ENCODE measurements at places on chromosomes 1 and 21.
A peak's percentile ranks its signal among the peaks of the same experiment; 100 is the strongest.

DNA sequence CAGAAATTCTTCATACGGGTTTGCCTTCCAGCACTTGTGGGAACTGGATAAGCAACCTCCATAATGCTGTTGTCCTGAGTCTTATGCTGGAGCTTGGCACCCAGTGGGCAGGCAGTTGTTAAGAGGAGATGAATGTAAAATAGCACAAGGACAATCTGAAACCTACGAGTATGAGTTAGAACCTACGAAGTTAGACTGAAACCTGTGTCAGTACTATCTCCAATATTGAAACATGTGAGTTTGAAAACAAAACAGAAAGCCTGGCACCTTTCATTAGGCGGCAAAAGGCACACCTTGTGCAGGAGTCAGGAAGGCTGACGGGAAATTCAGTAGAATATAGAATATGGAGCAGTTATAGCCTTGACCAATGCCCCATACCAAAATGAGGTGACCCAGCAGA is 489.7 kb upstream of the RGS18 start:
- no peak for DNase-seq

DNA sequence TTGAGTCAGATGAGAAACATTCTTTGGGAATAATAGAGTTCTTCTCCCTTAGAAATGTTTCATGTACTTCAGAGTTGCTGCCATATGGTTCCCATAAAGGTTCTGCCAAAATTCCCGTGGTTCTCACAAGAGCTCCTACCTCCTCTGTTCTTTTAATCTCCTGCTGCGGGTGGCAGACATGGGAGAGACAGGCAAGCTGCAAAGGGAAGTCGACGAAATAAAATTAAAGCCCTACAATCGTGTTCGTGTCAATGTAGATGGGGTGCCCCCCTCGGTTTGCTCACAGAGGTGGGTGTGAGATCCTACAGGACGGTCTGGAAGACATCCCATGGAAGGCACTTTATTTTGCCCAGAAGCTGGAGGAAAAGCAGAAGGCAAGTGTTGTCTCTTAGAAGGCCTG is 276.0 kb downstream of the RWDD3 start:
- no peak for DNase-seq

DNA sequence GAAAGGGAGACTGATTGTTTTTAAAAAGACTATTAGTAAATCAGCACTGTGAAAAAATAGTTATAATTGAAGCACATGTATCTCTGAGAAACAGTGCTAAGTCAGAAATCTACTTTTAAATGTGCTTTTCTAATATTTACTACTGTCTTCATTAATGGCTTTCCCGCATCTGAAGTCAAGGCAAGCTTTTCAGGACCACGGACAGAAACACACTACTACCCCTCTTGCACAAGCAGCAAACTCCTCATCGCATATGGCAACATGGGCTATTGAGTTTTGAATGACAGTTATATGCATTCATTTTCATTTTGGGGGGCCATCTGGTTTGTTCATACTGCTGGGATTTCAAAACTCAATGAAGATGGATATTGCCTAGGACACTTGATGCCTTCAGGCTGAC is 433.4 kb upstream of the CAMK1G start:
- no peak for DNase-seq

DNA sequence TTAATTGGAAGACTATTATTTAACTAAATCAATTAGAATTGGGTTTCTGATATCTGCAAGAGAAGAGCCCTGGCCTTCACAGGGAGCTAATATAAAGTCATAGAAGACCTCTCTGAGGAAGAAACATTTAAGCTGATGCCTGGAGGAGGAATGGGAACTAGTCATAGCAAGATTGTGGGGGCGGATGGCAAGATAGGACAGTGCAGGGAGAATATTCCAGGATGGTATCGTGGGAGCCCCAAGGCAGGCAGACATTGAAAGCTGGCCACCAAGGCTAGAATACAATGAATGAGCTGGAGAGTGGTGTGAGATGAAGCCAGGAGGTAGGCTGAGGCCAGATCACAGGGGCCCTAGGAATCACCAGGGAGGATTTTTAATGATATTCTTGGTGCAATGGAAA is 20.8 kb upstream of the MYSM1 start:
- no peak for DNase-seq

DNA sequence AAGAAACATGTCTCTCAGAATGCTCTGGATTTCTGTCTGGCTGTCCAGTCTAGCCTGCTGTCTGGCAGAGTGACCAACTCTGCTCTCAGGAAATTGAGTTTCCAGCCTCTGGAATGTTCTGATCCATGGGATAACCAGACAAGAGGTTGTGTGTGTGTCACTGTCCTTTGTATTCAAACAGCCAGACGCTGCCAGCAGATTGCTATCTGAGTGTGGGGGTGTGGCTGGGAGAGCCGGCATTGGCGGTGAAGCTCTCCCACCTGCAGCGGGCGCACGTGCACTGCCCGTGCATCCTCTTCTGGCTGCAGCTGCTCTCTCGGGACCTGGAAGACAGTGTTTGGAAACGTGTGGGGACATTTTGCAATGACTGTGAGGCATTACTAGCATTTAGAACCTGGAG is 26.1 kb downstream of the PKP1 start:
- peak; percentile 74 for DNase-seq

DNA sequence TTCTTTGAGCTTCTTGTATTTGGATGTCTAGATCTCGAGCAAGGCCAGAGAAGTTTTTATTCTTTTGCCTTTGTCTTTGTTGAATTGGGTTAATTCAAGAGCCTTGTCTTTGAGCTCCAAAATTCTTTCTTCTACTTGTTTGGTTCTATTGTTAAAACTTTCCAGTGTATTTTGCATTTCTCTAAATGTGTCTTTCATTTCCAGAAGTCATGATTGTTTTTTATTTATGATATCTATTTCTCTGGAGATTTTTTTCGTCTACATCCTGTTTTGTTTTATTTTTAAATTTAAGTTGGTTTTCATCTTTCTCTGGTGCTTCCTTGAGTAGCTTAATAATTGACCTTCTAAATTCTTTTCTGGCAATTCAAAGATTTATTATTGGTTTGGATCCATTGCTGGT is 61.8 kb downstream of the DTL start:
- no peak for DNase-seq

DNA sequence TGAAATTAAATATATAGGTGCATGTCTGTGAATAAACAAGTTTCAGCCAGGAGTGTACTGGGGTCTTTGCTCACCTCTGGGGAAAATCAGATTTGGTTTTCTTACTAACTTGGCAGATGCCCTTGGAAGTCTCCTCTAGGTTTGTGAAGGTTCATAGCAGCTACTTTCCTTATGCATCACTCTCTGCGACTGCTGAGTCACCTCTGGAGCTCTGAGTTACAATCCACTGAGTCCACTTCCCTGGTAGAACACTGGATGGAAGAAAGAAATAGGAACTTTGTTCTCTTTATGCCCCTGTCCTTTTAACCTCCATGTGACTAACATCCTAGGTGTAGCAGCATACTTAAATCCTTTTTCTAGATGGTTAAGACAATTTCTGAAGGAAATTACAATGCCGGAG is 4.4 kb upstream of the FASLG start:
- DNase-seq, result peak; percentile 62

GRCh38 chr1:101438359-101438758 is 201.5 kb downstream of the S1PR1 start:
- no peak for DNase-seq

GRCh38 chr1:17874710-17875109 is 119.6 kb downstream of the ACTL8 start:
- peak; percentile 71 for DNase-seq

DNA sequence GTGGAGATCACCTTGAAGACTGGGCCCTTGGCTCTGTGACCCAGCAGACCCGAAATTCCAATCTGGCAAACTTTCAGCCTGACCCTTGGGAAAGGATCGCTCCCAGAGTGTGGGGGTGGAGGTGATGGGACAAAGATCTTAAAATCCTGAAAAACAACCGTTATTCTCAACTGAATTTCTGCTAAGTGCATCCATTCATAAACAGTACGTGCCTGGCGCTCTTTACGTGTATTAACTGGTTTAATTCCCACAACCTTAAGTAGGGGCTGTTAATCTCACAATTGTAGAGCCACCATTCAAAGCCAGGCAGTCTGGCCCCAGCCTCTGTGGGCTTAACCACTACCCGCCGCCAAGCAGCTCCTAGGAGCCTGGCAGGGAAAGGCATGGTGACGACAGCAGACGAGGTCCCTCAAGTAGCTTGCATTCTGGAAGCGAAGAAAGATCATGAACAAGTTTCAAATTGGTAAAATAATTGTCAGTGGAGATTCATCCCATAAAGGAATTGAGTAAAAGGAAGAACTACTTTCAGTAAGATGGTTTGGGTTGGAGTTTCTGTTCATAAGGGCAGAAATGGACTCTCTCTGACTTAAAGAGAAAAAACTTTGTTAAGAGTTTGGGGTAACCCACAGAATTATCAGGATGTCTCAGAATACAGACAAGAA is 11.4 kb upstream of the RGS16 start:
- no peak for DNase-seq

- no peak for DNase-seq
Observed at GRCh38 chr1:11925938-11926292, 312 bp downstream of the KIAA2013 start.

GRCh38 chr1:25256578-25256965 is 9.3 kb upstream of the RSRP1 start:
- DNase-seq, result no peak

GRCh38 chr1:84300501-84300900 is 1.0 kb upstream of the SAMD13 start:
- DNase-seq, result no peak

GRCh38 chr1:192453360-192453992 is 122.1 kb upstream of the RGS1 start:
- DNase-seq, result no peak

- DNase-seq, result no peak
Observed at GRCh38 chr1:101841824-101842223, 154.9 kb downstream of the OLFM3 start.

- DNase-seq, result peak; percentile 51
Observed at GRCh38 chr1:6889875-6890480, 104.7 kb downstream of the CAMTA1 start.

GRCh38 chr1:61842036-61842435 is 99.8 kb downstream of the PATJ start:
- DNase-seq, result no peak

GRCh38 chr1:61370177-61370912 is 288.0 kb downstream of the NFIA start:
- DNase-seq, result no peak

DNA sequence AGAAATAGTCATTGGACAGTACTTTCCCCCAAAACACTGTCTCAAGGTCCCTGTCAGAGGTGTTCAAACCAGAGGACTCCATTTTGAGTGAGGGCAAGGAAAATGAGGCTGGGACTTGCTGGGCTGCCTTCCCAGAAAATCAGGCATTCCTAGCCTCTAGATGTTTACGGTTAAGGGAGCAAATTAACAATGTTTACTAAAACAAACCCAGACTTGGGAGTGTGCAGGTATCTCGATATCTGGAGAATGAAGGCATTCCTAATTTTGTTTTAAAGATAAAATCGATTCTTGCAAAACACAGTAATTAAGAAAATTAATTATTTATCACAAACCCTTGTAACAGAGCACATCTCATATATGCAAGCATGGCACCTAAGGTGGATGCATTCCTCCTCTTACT is 48.9 kb upstream of the CITED4 start:
- DNase-seq, result no peak

- DNase-seq, result peak; percentile 78
Observed at GRCh38 chr1:184664042-184664660, 90.5 kb downstream of the EDEM3 start.

DNA sequence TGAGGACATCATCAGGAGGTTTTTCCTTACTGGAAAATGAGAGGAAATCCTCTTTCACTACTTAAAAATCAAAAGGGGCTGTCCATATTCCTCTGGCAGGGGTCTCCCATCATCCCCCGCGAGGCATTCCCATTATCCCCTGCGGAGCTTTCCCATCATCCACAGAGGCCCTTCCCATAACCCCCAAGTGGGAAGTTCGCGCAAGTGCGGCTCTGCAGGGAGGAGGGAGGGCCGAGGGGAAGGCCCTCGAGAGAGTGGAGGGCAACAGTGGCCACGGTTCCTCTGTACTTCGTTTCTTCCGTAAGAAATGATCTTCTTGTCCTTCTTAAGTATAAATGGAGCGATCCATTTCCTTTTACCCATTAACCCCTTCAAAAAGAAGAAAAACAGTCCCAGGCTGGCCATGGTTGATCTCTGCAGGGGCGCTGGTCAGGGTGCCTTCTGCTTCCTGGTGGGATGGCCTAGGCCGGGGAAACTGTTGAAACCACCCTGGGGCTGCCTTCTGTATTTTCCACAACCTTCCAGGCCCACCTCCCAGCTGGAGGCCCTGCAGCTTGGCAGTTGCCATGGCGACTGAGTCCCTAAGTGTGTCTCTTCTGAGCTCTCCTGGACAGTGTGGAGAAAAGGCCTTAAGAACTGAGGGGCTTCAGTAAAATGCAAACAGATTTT is 3.6 kb upstream of the RSPH1 start:
- DNase-seq, result no peak

- DNase-seq, result peak; percentile 50
Observed at GRCh38 chr1:16180291-16180824, 24.5 kb upstream of the EPHA2 start.

DNA sequence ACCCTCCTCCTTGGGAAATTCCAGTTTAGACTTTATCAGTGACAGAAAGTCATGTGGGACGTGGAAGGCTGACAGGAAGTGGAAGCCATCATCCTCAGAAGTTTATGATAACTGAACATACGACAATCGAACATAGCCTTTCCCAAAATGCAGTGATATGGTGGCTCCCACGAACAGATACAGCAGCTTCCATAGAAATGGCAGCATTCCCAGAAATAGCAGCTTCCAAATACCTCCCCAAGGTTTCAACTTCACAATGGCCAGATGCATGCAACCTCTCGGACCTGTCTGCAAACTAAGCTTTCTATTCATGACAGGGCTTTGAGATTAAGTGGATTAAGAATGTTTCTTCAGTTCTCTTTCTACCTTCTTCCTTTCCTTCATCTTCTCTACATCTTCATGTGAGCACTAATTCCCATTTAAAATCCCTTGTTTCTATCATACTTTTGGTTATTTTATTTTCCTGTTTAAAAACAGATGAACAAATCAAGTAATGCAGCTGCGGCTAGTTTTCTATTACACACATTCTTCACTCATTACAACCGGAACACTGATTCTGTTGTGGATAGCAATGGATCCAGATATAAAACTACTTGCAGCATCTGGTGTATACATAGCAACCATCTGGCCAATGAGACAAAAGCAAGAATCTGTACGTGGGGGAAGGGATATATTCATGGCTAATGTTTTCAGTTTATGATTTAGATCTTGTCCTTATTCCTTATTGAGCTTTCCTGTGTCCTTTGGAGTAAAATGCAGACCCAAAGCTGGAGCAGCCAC is 304.8 kb downstream of the BRINP3 start:
- DNase-seq, result no peak

- DNase-seq, result no peak
Observed at GRCh38 chr1:222136869-222137268, 395.0 kb upstream of the DUSP10 start.

GRCh38 chr21:25080141-25080540 is 527.1 kb downstream of the MRPL39 start:
- no peak for DNase-seq

- DNase-seq, result no peak
Observed at GRCh38 chr1:239861985-239862384, 229.7 kb upstream of the FMN2 start.

GRCh38 chr1:168408539-168408865 is 127.8 kb downstream of the TBX19 start:
- no peak for DNase-seq

- DNase-seq, result peak; percentile 38
Observed at GRCh38 chr1:15384301-15384901, 25.3 kb upstream of the EFHD2 start.

GRCh38 chr1:59678493-59679228 is 136.1 kb upstream of the HOOK1 start:
- peak; percentile 70 for DNase-seq

GRCh38 chr1:50873458-50874187 is 86.4 kb downstream of the FAF1 start:
- peak; percentile 14 for DNase-seq

Measured in hepatic stellate cell (primary cell).